Muscle of leg (tissue), 16 donors: ENCODE measurements at places on chromosomes 2 and 18. TPM values are rescaled to one million over a fixed set of nuclear protein-coding genes. Genes with fewer than 3 reads are reported as not detected.
A peak's percentile ranks its signal among the peaks of the same experiment; 100 is the strongest.

- H3K36me3 ChIP-seq, result no peaks in the 10 kb centered on the region
- no peak overlapping the region for H3K4me3 ChIP-seq
- DNase-seq, result no peak
- H3K4me1 ChIP-seq, result no peaks in the 10 kb centered on the region
- H3K27ac ChIP-seq, result no peak overlapping the region
- H3K27me3 ChIP-seq, result no peaks in the 10 kb centered on the region
These were observed 225.7 kb downstream of the XIRP2 start for GRCh38 chr2:167114018-167114417.

ADCYAP1 gene
- polyA plus RNA-seq, result 2.4 TPM

ADD2 gene
- 2.4 TPM for polyA plus RNA-seq

DNA sequence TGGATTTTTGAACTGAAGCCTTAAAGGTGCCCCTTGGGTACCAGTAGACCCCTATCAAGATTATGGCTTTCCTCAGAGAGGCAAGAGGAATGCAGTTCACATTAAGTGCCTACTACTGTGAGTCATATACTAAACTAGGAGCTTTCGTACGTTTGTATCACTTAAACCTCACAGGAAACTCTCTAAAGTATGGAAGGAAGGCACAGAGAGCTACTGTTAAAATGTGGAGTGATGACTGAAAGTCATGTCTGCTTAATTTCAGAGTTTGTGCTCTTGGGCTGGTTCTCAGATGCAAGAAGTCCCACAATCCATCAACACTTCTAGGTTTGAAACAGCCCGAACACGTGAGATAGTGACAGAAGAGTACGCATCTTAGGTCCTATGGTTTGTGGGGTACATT, 4.7 kb downstream of the PLCL1 start:
- no peaks in the 10 kb centered on the region for H3K36me3 ChIP-seq
- no peak overlapping the region for H3K4me3 ChIP-seq
- peaks cover 2% of the 10 kb centered on the region for H3K4me1 ChIP-seq
- DNase-seq, result no peak

- no peaks in the 10 kb centered on the region for H3K4me1 ChIP-seq
- no peaks in the 10 kb centered on the region for H3K36me3 ChIP-seq
- no peak overlapping the region for H3K27ac ChIP-seq
- no peak for DNase-seq
- H3K4me3 ChIP-seq, result no peak overlapping the region
These were observed 73.4 kb downstream of the SOCS6 start for GRCh38 chr18:70362258-70362657.

NEU2 gene
- polyA plus RNA-seq, result not detected

FOXI3 gene
- polyA plus RNA-seq, result not detected

DNA sequence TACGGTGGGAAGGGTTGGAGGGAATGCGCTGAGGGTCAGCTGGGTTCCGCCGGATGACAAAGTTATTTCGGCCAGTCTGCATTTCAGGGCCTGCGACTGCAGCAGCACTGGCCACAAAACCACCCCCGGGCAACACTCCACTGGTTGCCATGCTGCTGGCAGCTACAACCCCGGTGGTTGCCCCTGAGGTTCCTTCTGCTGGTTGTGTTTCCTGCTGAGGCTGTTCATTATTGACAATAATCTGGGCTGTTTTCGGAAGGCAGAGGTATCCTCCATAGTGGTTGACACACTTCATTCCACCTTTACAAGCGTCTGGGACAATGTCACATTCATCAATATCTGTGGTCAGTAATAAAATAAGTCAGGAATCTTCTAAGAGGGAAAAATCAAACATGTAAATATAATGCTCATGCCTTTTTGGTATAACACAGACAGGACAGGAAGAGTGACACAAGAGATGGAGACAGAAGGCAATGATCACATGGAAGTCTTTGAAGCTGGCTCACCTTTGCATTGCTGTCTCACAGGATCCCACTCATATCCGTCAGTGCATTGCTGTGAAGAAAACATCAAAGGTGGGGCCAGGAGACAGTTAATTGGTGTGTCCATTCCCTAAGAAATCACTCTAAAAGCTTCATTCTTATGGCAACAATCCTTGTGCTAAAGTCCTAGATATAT, 5.7 kb downstream of the EFEMP1 start:
- no peaks in the 10 kb centered on the region for H3K36me3 ChIP-seq
- H3K4me1 ChIP-seq, result peaks cover 4% of the 10 kb centered on the region
- H3K27me3 ChIP-seq, result peaks cover 7% of the 10 kb centered on the region
- DNase-seq, result no peak

- H3K36me3 ChIP-seq, result no peaks in the 10 kb centered on the region
- H3K27ac ChIP-seq, result no peak overlapping the region
- peaks cover 25% of the 10 kb centered on the region for H3K27me3 ChIP-seq
- H3K4me3 ChIP-seq, result no peak overlapping the region
- DNase-seq, result no peak
- no peaks in the 10 kb centered on the region for H3K4me1 ChIP-seq
These were observed 11.2 kb upstream of the SP5 start for GRCh38 chr2:170703776-170704476.

DNA sequence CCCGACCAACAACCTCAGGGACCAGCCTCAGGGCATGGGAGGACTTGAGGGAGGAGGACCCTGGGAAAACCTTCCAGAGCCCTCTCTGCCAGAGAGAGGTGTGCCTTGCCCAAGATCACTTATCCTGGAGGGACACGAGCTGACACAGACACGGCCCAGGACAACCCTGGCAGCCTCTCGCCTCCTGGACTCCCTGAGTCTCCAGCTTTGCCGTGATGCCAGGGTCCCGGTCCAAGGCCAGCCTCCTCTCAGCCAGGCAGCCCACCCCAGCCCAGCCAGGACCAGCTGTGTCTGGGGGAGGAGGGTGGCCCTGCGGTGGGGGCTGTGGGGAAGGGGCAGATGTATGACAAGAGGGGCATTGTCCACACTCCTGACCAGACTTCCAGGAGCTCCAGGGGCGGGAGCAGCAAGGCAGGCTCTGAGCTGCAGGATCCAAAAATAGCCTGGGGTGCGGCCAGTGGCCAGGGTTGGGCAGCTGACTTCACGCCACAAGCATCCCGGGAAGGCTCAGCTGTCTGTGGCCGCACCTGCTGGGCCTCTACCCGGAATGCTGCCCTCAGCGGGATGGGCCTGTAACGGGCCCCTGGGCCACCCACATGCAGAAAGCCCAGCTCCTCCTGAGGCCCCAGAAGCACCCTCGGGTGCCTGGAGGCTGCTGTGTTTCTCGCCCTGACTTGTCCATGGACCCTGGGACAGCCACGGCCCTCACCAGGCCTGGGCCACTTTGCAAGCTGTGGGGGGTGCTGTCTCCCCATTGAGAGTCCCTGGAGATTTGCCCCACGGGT, 65.5 kb upstream of the GPC1 start:
- H3K4me1 ChIP-seq, result peaks cover 99% of the 10 kb centered on the region
- peak; percentile 96 for DNase-seq
- no peaks in the 10 kb centered on the region for H3K27me3 ChIP-seq
- no peak overlapping the region for H3K4me3 ChIP-seq
- no peaks in the 10 kb centered on the region for H3K36me3 ChIP-seq

ITPRID2 gene
- polyA plus RNA-seq, result 44.7 TPM

DNA sequence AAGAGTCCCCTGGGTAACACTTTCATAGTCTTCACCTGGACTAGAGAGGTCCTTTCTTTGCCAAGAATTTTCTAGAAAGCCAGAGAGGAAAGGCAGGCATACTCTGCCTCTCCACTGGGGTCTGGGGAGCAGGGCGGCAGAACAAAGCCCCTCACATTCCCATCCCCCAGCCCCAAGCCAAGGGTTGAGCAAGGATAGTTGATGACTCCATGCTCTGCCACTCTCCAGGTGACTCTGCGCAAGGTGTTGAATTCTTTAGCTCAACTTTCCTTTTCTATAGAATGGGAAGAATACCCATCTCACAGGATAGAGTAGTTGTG, 2.9 kb upstream of the GDF7 start:
- H3K4me1 ChIP-seq, result peaks cover 24% of the 10 kb centered on the region
- no peak for DNase-seq
- no peak overlapping the region for H3K4me3 ChIP-seq
- peaks cover 85% of the 10 kb centered on the region for H3K27me3 ChIP-seq
- H3K27ac ChIP-seq, result no peak overlapping the region

GALR1 gene
- 0.09 TPM for polyA plus RNA-seq

GRCh38 chr2:64295326-64296139, 151.3 kb upstream of the PELI1 start:
- DNase-seq, result no peak
- H3K27ac ChIP-seq, result no peak overlapping the region
- H3K4me1 ChIP-seq, result no peaks in the 10 kb centered on the region
- H3K27me3 ChIP-seq, result no peaks in the 10 kb centered on the region
- no peaks in the 10 kb centered on the region for H3K36me3 ChIP-seq

DNA sequence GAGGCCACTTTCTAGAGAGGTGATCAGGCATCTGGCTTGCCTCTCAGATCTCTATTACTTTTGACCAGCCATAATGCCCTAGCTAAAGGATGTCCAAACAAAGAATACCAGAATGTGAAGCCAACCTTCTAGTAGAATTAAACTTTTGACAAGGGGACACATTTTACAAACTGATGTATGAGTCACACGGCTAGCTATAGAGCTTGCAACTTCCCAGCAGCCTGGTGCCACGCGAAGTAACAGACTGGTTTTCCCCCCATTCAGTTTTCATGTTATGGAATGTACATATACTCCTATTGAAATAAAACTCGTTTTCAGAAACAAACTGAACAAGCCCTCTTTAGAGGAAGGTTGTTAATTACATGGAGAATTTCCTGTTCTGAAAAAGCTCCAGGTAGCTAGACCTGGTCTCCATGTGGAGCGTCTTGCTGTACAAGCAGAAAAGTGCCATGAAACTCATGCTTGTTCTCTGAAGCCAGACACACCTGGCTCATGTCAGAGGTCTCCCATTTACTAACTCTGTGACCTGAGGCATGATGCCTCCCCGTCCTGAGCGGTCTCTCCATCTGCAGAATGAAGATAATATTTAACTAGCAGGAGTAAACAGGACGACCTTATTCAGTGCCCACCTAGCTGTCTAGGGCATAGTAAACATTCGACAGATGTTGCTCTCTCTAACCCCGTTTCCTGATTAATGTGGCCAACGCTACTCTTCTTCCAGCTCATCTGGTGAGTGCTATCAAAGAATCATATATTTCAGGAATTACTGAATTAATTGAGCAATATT, 81.5 kb upstream of the MAP3K20 start:
- no peak overlapping the region for H3K4me3 ChIP-seq
- H3K27ac ChIP-seq, result no peak overlapping the region
- no peaks in the 10 kb centered on the region for H3K27me3 ChIP-seq
- H3K4me1 ChIP-seq, result no peaks in the 10 kb centered on the region
- no peak for DNase-seq

DNA sequence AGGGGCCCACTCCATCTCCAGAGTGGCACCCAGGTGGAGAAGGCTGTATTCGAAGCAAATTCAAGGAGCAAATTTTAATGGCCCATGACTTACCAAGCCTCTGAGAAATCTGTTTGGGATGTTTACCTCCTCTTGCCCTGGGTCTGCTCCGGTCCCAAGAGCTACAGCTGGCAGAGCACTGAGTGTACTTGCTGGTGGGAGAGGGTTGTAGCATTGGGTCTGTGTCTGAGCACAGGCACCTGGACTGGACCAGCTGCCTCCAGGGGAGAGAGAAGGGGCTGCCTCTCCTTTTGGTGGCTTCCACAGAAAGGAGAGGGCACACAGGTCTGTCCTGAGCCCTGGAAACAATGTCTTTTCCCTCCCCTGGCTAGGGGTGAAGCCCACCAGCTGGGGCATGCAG, 9.8 kb downstream of the EN1 start:
- peaks cover 84% of the 10 kb centered on the region for H3K27me3 ChIP-seq
- DNase-seq, result no peak
- no peak overlapping the region for H3K4me3 ChIP-seq
- no peak overlapping the region for H3K27ac ChIP-seq

DNA sequence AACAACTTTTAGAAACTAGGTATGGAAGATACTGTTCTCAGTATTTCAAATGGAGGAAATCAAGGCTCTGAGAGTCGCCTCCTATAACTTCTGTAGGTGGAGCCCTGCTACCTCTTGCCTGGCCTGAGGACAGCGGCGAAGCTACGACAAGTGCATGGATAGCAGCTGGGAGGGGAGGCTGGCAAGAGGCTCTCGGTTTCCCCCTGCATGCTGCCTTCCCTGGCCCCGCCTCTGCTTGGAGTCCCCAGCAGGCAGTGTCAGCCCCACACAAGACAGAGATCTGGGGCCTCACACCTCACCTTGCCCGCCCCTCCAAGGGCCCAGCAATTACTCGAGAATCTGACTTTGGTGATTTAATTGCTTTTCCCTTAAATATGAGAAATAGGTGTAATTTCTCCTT, 107.6 kb upstream of the POU3F3 start:
- H3K27ac ChIP-seq, result no peak overlapping the region
- no peaks in the 10 kb centered on the region for H3K4me1 ChIP-seq
- no peak for DNase-seq
- peaks cover 24% of the 10 kb centered on the region for H3K27me3 ChIP-seq

- peaks cover 3% of the 10 kb centered on the region for H3K27me3 ChIP-seq
- peak overlapping the region; percentile 45 for H3K27ac ChIP-seq
- H3K4me3 ChIP-seq, result no peak overlapping the region
- DNase-seq, result peak; percentile 60
- peaks cover 3% of the 10 kb centered on the region for H3K36me3 ChIP-seq
These were observed 9.4 kb downstream of the CTIF start for GRCh38 chr18:48548011-48548771.

RSAD2 gene
- 2.6 TPM for polyA plus RNA-seq

SERPINB8 gene
- 1.6 TPM for polyA plus RNA-seq

ERFE gene
- 6.6 TPM for polyA plus RNA-seq

GRCh38 chr2:161569401-161569800, 54.8 kb upstream of the SLC4A10 start:
- H3K4me1 ChIP-seq, result no peaks in the 10 kb centered on the region
- H3K36me3 ChIP-seq, result no peaks in the 10 kb centered on the region
- no peak overlapping the region for H3K4me3 ChIP-seq
- no peak for DNase-seq
- H3K27ac ChIP-seq, result no peak overlapping the region

- H3K36me3 ChIP-seq, result no peaks in the 10 kb centered on the region
- H3K4me1 ChIP-seq, result peaks cover 36% of the 10 kb centered on the region
- peaks cover 39% of the 10 kb centered on the region for H3K27me3 ChIP-seq
- H3K27ac ChIP-seq, result no peak overlapping the region
These were observed 1.3 kb downstream of the KCTD1 start for GRCh38 chr18:26546875-26547645.

SPATA3 gene
- not detected for polyA plus RNA-seq

DNA sequence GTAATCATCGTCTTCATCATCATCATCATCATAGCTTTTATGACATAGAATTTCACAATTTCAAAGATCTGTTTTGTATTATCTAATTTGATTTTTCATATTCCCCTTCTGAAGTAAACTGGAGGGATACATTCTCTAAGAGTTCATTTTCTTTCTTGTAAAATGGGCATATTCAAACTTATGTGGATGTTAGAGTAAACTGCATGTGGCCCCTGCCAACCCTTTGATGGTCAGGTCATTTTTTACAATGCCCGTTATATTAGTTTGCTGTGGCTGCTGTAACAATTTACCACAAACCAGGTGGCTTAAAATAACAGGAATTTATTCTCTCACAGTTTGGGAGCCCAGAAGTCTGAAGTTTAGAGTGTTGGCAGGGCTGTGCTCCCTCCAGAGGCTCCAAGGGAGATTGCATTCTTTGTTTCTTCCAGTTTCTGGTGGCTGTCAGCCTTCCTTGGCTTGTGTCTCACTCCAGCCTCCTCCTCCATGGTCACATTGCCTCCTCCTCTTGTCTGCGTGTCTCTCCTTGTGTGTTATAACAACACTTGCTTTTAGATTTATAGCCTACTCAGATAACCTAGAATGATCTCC, 127.5 kb upstream of the MMADHC start:
- no peak for DNase-seq
- H3K36me3 ChIP-seq, result no peaks in the 10 kb centered on the region
- H3K4me1 ChIP-seq, result no peaks in the 10 kb centered on the region
- no peaks in the 10 kb centered on the region for H3K27me3 ChIP-seq
- H3K4me3 ChIP-seq, result no peak overlapping the region
